ENCODE measurements at places on chromosomes 3 and 15.

DNA sequence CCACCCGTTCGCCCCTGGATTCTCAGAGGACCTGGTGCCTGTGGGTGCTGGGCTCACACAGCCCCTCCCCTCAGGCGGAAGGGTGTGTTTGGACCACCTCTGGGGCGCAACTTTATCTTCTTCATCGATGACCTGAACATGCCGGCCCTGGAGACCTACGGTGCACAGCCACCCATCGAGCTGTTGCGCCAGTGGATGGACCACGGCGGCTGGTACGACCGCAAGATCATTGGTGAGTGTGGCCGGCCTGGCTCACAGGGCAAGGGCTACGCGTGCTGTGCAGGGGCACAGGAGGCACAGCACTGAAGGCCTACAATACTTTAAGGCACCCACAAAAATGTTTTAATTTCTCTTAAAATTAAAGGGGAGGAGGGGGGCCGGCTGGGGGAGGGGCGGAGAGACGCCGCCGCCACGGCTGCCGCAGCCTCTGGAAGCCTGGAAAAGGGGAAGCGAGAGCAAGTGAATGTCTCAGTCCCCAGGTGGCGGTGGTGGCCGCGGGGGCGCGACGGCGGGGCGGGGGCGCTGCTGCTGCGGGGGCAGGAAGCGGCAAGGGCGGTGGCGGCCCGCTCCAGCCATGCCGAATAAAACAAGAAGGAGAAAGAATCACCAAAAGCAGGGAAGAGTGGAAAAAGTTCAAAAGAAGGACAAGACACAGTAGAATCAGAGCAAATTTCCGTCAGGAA lies 56.8 kb downstream of the DNAH1 start:
- DNase-seq: no peak

DNA sequence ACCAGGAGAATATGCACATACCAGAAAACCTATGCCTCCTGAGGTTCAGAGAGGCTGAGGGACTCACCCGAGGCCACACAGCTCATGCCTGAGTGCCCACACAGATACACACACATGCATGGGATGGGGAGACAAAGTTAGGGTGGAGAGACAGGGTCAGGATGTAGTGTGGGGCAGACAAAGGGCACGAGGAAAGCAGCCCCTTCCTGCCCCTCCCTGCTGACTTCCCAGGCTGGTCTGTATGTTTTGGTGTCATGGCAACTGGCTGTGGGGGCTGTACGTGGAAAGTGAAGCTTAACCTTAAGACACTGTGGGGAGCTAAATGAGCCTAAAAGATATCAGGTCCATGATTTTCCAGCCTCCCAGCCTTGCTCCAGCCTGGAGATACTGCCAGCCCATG lies 57.8 kb downstream of the EPHB3 start:
- DNase-seq: no peak

GRCh38 chr3:107662124-107662507 lies 139.4 kb downstream of the BBX start:
- no peak for DNase-seq

DNA sequence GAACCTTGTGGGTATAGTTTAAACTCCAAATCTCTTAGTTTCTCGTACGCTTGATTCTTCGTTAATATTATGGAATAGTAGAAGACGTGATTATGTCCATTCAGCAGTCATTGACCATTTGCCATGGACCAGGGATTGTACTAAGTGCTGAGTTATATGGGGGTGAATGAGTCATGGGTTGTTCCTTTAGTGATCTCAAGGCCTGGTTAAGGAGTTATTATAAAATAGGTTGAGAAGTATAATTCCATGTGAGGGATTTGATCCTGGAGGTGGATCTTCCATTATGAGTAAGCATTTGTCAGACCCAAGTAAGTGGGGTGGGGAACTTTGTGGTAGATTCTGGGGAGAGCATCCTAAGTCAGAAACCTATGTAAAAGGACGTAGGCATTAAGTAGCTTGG lies 15.4 kb downstream of the NR2C2 start:
- no peak for DNase-seq

DNA sequence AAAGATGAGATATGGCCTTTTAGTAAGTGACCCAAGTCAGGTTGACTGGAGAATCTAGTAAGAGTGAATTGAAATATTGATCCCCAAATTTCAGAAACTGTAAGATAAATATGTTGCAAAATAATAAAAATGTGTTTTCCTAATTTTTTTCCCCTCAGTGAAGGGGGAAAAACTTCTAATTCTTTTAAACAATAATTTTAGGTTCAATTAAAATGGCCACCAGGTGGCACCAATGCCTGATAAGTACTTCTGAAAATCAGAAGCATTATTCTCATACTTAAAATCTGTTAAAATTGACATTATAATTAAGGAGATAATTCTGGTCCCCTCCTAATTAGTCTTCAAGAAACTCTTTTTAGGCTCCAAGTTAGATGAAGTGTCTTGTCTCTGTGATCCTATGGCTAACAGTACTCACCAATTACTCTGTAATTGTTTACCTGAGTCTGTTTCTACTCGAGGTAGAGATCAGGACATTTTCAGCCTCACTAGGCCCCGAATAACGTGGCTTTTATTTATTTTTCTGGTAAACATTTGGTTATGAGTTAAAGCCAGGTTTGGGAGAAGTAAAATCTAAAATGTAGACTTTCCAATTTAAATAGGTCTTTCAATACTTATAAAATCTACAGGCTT lies 52.6 kb downstream of the NMD3 start:
- DNase-seq: peak; percentile 33

DNA sequence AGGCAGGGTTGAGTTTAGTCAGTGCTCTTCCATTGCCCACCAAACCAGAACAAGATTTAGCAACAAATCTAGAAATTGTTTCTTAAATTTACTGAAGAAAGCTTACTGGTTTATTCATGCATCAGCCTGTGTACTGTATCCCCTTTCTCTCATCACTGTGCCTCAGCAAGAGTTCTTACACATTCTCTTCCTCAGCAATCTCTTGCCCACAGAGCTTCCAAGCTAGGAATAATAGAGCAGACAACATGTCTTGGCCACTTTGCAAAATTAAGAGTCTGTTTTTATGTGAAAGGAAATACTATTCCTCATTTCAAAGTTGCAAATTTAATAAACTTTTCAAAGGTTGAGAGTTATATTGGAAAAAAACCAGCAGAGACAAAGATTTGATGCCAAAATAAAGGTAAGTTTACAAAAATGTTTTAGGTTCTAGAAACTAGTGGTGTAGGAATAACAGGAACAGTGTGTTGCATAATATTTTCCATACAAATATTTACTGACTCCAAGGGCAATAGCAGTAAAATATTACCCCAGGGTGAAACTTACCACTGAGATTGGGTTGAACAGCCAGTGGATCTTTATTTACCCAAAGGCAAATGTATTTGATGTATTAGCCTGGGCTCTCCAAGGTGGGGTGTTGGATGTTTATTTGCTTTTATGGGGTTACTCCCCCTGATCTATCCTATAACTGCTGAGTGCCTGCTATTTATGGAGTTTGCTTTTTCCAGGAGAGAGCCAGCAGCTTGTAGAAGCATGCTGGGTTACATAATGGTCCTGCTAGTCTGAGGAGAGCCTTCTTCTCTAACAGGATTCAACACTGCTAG lies 276.7 kb downstream of the ADAMTSL3 start:
- no peak for DNase-seq

- DNase-seq: no peak
These were observed 901 bp upstream of the CLN6 start for GRCh38 chr15:68230157-68231100.

DNA sequence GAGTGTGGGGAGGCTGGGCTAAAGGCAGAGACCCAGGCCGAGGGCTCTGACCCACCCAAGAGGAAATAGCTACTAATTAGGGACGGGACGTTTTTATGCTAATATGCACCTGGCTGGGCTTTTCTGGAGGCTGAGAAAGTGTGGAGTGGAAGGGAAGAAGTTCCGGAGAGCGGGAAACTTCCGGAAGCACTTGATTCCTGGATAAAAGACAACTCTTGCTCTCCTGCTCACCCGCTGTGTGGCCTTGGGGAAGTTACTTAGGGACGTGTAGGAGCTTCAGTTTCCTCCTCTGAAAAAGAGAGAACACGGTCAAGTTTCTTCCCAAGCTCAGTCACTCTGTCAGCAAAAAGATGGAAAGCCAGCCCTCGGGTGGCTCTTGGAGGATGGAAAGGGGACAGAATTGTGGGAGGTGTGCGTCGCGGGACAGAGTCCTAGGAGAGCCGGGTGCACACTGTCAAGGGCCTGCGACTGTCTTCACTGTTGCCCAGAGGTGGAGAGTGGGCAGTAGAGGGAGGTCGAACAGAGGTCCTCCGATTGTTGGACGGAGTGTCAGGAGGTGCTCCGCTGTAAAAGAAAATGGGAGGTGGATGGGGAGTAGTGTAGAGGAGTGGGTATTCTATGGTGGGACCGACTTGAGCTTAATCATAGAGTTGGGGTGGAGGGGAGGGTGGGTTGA lies 43.2 kb downstream of the EPHB3 start:
- no peak for DNase-seq

DNA sequence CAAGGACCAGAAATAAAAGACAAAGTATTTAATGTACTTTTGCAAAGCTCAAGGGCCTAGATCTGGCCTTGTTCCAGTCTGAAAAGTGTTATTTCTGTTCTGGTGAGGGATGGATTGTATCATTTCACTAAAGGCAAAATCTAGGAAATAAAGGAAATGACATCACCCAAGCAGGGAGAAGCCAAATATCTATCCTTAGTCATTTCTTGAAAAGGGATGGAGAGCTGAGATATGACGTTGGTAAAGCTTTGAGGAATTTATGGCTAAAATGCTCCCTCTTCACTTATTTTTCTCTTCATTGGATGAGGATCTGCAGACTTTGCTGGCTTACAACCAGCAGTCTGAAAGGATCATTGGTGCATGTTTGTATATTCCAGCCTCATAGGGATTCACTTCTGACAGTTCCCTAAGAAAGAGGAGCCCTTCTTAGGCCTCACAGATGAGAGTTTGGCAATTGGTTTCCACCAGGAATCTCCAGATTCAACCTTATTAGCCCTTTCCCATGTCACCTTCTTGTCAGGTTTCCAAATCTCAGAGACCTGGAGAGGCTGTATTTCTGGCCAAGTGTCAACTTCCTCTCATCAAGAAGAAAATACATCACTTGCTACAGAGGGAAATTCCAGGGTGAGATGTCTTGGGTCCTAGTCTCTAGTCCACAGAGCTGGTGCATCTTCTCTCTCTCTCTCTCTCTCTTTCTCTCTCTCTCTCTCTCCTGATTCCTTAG lies 93.7 kb upstream of the BOC start:
- DNase-seq: no peak

DNA sequence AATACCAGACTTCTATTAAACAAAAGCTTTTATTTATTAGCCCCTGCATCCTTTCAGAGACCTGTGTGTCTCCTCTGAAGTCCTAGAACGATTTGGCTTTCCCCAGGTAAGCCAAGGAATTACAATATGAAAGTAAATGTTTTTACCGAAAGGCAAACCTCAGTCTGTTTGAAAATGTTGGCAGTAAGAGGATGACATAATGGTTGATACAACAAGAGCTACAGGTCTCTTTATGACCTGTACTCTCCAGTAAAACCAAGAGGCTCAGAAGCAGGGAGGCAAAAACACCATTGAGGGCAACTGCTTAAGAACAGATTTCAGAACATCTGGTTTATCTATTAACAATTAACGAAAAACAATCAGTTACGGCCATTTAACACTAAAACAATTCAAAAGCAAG lies 107.8 kb downstream of the ADAM10 start:
- no peak for DNase-seq

GRCh38 chr3:53040351-53040820 lies 5.5 kb downstream of the SFMBT1 start:
- no peak for DNase-seq

DNA sequence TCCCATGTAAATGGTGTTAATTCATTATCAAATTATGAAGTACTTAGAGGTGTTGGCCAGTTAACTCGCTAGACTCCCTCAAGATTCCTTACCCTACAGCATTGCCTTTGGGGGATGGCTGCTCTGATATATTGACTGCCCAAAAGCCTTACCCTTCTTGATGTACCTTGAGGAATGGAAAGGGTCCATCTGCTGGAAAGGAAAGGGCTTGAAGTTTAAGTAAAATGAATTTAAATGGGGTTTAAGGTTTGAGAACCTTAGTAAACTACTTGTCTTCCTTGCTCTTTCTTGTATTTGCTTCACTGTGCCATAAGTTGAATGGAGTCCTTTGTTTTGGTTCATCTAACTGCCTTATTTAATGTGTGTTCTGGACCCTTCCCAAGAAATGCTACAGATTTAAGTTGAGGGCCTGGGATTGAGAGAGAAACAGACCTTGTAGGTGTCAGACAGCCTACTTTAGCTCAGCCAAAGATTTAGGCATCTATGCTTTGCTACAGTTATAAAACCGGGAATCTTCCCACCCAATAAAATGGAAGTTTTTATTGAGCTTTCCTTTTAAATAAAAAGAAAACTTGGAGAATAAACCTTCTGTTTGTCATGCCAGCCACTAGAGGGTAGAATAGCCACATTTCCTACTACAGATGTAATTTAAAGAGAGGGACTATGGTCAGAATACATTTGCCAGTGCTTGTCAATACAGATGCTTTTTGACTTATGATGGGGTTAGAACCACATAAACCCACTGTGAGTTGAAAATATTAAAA lies 25.3 kb downstream of the CMSS1 start:
- DNase-seq: peak; percentile 43

GRCh38 chr3:149489060-149489690 lies 14.7 kb downstream of the TM4SF4 start:
- DNase-seq: no peak

GRCh38 chr3:179100652-179101051 lies 29.0 kb upstream of the ZMAT3 start:
- no peak for DNase-seq

DNA sequence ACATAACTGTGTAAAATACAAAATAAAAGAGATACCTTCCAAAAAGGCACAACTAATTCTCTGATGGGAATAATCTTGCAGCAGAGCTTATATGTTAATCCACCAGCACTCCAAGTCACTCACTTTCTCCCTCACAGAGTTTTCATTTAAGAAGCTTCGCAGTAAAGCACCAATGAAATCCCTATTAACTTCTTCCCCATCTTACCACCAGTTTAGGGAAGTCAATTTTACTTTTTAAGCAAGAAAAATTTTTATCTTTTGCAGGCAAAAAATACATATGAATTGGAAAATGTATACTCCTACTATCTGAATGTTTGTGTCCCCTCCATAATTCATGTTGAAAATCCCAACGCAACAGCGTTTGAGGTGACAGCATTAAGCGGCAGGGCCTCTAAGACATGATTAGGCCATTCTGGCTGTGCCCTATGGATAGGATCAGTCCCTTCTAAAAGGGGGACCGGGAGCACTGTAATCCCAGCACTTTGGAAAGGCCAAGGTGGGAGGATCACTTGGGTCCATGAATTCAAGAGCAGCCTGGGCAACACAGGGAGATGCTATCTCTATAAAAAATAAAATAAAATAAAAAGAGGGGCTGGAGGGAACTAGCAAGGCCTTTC lies 435.8 kb downstream of the SHQ1 start:
- no peak for DNase-seq

DNA sequence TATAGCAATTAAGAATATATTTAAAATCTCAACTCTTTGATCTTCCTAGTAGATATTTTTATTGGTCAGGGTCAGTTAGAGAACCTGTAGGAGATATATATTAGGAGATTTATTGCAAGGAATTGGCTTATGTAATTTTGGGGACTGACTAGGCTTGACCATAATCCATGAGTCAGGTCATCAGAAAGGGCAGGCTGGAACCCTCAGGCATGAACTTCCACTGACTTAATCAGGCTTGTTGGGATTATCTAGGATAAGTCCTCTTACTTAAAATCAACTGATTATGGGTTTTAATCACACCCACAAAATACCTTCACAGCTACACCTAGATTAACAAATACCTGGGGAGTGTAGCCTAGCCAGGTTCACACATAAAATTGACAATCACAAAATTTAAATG lies 156.1 kb downstream of the MYRIP start:
- DNase-seq: no peak

GRCh38 chr15:84778194-84778593 lies 29.8 kb downstream of the ZNF592 start:
- DNase-seq: no peak

Data from NCI-H1694 (cell line).